ENCODE measurements at places on chromosomes 3 and 15.

- DNase-seq = no peak
Measured at GRCh38 chr3:178381555-178381954, 154.7 kb upstream of the KCNMB2 start.

GRCh38 chr15:98380721-98381120 is 267.6 kb upstream of the IGF1R start:
- no peak for DNase-seq

GRCh38 chr3:175670557-175670956 is 811.4 kb downstream of the NAALADL2 start:
- no peak for DNase-seq

- no peak for DNase-seq
Measured at GRCh38 chr3:17967953-17968607, 225.6 kb upstream of the TBC1D5 start.

- DNase-seq = no peak
Measured at GRCh38 chr3:141150931-141151330, 80.7 kb upstream of the PXYLP1 start.

DNA sequence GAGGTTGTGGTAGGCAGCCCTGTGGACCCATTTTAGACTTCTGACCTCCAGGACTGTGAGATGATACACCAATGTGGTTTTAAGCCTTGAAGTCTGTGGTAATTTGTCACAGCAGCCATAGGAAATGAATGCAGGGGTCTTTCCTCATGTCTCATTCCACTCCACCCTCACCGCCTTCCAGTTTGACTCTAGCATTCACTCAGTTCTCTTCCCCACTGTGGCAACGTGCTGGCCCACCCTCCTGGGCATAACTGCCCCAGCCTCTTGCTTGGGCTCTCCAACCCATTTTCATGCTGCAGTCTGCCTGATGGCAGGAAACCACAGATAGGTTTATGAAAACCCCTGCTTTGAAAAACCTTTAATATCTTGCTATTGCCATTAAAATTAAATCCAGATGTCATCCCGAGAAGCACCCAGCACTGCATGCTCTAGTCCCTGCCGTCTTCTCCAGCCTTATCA is 7.3 kb upstream of the TRNT1 start:
- no peak for DNase-seq

DNA sequence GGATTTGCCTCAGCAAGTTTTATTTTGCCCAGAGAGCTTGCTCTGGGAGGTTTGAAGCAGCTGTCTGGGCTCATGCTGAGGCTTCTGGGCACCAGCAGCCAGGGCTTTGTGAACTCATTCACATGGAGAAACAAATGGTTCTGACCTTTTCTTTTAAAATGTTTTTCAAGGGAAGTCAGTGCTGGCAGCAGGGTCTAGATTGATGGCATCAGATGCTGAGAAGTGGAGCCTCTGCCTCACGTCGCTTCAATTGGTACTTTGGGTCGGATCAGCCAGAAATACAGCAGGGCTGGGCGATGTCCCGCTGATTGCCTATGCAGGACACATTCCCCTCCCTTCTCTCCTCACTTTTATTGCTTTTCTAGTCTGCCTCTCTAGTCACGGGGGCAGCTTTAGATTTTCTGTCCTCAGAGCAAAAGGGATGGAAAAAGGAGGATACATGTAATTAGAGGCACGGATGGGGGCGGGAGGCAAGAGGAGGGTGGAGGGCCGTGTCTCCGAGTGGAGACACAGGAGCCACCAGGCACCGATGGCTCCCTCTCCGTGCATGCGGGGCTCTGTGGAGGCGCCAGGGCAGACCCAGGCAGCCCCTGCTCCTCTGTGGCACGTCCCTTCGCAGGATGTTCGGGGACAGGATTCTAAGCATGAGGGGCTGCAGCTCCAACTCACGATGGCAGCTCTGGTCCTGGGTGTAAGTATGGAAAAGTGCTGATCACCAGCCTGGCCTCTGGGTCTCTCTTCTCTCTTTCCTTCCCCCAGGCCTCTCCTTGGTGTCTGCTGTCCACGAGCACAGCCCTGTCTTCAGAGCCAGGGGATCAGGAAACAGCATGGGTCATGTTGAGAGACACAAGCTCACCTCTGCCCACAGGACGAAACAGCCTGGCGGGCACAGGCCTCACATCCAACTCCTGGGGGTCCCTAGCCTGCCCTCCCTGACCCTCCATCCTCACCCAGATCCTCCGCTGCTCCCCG is 116.1 kb downstream of the FAM43A start:
- no peak for DNase-seq

DNA sequence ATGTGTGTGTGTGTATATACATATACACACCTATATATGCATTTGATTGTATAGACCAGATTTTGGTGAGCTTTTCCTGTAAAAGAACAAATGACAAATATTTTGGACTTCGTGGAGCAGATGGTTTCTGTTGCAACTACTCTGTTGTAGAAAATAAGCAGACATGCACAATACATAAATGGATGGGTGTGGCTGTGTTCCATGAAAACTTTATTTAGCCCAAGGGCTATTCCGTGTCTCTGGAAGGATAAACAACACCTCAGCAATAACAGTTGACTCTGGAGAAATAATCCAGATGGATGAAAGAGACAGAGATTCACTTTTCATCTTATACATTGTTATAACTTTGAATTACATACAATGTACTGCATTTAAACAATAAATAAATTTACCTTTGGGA is 441.4 kb downstream of the CNTN3 start:
- DNase-seq = no peak

DNA sequence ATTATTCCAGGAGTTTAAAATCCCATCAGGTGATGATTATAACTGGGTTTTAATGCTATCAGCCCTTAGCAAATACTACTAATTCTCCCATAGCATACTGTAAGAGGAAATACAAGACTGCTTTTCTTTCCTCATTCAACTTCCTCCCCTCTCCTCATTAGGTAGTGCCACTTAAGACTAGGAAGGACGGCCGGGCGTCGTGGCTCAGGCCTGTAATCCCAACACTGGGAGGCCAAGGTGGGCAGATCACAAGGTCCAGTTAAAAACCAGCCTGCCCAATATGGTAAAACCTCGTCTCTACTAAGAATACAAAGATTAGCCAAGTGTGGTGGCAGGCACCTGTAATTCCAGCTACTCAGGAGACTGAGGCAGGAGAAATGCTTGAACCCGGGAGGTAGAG is 14.7 kb downstream of the NDUFAF1 start:
- peak; percentile 69 for DNase-seq

GRCh38 chr3:176566757-176567156 is 630.5 kb downstream of the TBL1XR1 start:
- DNase-seq = no peak

GRCh38 chr3:153974614-153975013 is 146.6 kb upstream of the ARHGEF26 start:
- DNase-seq = no peak

GRCh38 chr3:55897573-55898224 is 410.6 kb upstream of the WNT5A start:
- DNase-seq = no peak

DNA sequence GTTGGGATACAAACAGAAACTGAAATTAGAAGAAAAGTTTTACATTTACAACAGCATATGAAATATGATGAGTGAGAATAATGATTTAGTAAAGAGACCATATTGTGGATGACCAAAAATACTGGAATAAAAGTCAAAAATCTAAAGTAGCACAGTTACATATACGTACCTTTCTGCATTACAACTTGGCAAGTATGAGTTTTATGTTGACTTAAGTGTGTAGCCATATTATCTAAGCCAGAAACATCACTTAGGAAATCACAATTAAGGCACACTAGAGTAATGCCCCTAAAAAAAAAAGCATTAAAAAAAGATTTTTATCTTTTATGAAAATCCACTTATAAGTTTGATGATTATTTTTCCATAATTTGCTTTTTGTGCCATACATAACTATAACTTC is 79.1 kb downstream of the ZNF280D start:
- DNase-seq = no peak

- DNase-seq = no peak
Measured at GRCh38 chr3:167773584-167773983, 38.1 kb downstream of the SERPINI1 start.

- DNase-seq = no peak
Measured at GRCh38 chr3:149284034-149284433, 49.4 kb downstream of the TM4SF18 start.

DNA sequence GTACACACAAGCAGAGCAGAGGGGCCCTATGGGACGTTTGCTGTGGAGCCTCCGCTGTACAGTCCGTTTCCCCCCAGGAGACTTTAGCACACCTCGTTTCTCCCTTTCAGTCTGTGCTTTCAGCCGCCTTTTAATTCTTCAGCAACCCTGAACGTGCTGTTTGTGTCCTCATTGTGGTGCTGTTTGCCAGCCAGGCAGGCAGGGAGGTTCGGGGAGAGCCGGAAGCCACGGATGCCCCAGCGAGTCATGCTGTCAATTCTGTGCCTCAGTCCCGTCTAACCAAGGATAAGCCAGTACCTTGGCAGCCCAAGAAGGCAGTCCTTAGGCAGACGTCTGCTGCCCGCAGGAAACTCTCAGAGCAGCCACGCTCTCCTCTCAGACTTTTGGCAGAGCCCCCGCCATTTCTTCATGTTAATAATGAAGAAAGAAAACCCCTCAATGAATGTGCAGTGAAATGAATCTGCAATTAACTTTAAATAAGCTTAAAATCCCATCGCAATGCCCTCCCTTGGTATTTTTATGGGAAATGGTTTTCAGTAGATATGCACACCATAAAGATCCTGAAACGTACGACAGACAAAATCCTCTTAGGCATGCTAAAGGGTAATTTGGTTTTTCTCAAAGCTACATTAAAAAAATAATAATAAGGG is 158.6 kb downstream of the UACA start:
- DNase-seq = no peak

- DNase-seq = peak; percentile 32
Measured at GRCh38 chr3:10883478-10884234, 67.6 kb downstream of the SLC6A11 start.

GRCh38 chr15:82129761-82130160 is 83.9 kb upstream of the MEX3B start:
- DNase-seq = no peak

- DNase-seq = no peak
Measured at GRCh38 chr3:72601983-72602750, 246.1 kb downstream of the SHQ1 start.

GRCh38 chr3:186988806-186989205 is 58.5 kb downstream of the ST6GAL1 start:
- no peak for DNase-seq

DNA sequence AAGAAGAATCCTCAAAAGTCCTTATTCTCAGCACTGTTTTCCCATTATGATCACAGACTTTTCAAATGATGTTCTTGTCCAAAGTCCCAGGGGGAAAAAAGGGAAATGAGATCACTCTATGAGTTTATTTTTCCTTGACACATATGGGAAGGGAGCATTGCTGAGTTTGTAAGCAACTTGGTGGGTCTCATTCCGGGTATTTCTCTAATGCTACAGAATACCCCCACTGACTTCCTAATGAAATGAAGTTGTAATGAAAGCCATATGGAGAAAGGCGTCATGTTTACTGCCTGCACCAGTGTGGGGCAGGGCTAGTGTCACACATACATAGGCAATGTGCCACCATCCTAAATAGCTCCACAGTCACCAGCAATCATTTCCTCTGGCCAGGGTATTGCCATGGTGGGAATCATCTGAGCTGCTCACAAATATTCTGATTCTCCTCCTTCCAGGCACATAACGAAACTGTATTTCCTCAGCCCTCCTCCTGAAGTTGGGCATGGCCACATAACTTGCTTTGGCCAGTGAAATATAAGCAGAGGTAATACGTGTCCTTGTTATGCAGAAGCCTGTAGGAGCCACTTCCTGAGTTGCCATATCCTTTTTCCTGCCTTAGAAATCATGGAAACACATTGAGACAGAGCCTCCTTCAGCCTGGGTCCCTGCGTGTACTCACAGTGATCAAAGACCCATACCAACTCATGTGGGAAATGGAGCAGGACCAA is 41.0 kb upstream of the C15orf61 start:
- DNase-seq = no peak

- DNase-seq = peak; percentile 63
Measured at GRCh38 chr15:55742498-55742926, 440 bp downstream of the PRTG start.

GRCh38 chr3:140078940-140079339 is 144.0 kb downstream of the CLSTN2 start:
- DNase-seq = no peak

- peak; percentile 59 for DNase-seq
Measured at GRCh38 chr3:9730657-9731205, 804 bp upstream of the BRPF1 start.

DNA sequence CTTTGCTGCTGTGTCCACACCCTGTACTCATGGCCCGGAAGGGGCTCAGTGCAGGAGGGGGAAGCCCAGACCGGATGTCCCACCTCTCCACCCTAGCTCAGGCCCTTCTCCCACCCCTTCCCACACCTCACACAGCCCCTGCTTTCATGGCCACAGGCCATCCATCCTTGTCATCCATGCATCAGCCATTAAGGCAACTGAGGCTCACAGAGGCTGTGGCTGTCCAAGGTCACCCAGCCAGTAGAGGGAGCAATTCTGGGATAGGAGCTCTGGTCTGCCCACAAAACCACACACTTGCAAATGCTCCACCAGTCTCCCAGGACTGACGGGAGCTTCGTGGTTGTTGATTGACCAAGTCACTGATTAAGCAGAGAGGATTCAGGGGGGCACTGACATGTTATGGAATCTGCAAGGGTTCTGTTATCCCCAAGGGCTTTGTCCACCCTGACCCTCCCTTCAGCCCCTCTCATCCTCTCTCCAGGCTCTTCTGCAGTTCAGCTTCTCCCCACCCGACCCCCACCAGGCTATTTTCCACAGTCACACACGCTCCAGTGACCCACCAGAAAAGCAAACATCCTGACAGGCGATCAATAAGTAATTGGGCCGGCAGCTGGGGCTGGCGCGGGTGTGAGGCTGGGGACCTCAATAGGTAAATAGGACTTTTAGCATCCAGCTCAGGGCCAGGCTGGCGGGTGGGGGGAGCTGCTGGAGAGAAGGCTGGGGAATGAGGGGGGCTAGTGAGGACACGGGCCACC is 15.1 kb downstream of the LINGO1 start:
- DNase-seq = no peak

DNA sequence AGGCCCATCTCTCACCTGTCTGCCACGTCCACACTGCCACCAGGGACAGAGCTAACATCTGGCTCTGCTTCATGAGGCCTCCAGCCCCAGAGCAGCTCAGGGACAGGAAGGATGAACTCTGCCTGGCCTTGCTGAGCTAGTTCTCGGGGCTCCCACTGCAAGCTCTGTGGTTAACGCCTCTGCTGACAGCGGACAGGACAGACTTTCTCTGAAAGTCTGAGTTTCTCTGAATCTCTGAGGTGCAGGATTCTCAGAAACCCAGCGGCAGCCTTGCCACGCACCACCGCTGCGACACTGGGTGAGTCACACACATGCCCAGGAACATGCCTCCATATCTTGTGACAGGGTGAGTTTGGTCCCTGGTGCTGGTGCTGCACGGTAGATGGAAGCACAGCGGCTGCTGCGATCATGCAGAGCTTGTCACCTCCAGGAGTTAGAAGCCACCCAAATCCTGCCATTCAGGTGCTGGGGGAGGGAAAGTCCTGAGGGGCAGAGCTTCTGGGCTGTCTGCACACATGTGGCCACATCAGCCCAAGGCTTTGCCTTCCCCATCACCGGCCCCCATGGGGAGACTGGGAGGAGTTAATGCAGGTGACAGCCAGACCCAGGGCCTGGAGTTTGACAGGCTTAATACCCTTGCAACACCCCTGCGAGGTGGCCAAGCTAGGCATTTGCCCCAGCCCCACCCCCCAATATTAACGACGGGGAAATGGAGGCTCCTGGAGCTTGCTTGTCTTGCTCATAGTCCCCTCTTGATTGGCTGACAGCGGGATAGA is 267.0 kb downstream of the PLCL2 start:
- DNase-seq = no peak

- no peak for DNase-seq
Measured at GRCh38 chr3:67765575-67765974, 111.2 kb upstream of the SUCLG2 start.

- DNase-seq = no peak
Measured at GRCh38 chr3:30508339-30508738, 98.1 kb upstream of the TGFBR2 start.

All from NCI-H526 (cell line).